ENCODE measurements at places on chromosomes 1 and 21.

DNA sequence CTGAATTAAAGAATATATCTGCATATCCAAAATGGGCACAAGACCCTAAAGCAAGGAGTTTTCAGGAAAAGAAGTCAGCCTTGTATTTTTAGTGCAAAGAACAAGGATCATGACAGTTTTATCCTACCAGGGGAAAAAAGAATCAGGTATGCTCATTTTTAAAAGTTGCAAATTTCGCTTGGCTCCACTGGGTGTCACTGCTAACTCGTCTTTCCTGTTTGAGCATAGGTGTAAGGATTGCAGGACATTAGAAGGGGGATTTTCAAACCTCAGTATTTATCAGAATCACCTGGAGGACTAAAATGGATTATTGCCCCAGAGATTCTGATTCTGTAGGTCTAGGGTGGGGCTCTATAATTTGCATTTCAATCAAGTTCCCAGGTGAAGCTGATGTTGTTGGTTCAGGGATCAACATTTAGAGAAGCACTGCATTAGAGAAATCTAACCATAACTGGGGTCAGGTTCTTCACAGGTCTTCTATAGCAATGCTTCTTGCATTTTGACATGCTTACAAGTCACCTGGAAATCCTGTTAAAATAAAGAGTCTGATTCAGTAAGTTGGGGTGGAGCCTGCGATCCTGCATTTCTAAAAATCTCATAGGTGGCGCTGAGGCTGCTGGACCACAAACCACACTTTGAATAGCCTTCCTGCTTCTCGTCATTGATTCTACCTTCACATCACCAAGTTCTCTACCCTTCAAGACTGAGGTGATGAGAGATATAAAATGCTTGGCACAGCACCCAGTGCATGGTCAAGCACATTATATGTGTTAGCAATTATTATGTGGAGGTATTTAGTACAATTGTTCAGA lies 39.6 kb downstream of the NUF2 start:
- peak; percentile 29 for DNase-seq

DNA sequence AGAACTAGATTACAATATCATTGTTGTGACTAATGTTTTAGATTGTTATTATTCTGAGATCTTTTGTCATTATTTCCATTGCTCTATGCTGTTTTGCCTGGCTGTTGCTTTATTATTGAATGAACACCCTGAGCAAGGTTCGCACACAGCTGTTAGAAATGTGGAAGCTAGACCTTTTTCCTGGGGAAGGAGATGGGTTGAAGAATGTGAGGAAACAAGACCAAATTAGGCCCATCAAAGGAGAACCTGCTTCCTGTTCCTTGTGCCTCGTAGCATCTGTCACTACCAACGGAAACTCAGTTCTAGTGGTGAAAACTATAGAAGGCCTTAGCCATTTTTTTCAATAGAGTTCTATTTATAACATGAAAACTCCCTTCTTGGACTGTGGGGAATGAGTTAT lies 68.7 kb downstream of the RGL1 start:
- DNase-seq: no peak

DNA sequence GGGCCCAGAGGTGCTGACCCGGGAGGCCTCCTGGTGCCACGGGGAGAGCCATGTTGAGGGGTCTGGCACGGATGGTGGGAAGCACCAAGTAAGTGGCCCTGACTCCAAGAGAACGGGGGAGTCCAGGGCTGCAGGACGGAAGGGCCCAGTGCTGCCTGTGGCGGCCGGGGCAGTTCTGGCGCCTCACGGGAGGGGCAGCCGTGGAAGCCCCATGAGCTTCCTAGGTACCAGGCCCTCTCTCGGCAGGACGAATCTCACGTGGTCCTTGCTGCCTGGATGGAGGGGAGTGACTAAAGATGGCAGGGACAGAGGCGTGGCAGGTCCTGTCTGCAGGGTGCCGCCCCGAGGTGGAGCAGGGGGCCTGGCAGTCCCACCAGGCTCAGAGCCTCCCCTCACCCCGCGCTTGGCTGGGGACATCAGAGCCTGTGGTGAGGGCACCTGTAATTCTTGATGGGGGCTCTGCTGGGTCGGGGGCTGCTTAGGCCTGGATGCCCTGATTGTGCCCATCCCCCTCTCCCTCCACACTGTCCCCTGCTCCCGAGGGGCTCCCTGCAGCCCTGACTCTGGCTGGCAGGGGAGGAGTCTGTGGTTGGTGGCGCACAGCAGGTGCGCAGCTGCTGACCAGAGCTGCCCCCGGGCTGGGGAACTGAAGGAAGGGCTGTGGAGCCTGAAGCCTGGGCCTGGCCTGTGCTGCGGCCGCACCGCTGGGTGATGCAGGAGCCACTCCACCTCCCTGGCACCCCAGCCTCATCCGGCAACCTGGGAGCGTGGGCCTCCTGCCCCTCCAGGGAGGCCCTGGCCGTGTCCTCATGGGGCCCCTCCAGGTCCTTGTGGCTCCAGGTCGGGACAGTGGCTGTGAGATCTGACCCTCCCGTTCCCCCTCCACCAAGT lies 31.4 kb downstream of the POFUT2 start:
- no peak for DNase-seq

DNA sequence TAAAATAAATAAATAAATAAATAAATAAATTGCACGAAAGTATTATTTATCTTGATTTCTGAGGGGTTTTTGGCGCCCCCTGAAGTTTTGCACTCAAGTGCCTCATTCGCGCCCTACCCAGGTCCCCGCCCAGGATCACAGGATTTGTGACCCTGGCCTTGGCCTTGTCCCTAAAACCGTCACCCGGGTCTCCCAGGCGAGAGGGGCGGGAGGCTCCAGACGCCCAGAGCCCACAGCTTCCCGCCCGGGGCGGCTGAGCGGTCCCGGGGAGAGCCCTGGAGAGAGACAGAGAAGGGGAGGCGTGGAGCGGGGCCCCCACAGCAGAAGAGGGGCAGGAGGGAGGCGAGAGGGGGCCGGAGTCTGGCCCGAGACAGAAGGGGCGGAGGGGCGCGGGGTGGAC lies 91.8 kb upstream of the CASZ1 start:
- no peak for DNase-seq

GRCh38 chr1:157682710-157683437 lies 17.7 kb downstream of the FCRL3 start:
- DNase-seq: peak; percentile 61

DNA sequence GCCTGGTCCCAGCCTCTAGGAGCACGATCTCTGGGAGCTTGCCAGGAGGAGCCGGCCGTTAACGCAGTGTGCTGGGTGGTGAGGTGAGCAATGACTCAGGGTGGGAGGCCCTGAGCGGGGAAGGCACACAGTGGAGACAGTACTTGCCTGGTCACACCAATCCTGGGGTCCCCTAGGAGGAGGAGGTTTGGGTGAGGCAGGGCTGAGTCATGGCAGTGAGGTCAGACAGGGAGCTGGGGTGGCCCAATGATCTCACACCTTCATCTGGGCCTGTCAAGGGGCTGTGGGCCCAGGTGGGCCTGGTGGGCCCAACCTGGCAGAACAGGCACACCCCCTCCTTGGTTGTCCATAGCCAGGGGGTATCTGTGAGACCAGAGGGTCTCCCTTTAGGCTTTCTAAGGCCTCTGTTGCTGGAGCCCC lies 8.6 kb upstream of the EDN2 start:
- peak; percentile 98 for DNase-seq

- DNase-seq: peak; percentile 85
Measured at GRCh38 chr1:16055613-16056520, 12.3 kb downstream of the CLCNKB start.

GRCh38 chr1:210372931-210373627 lies 44.4 kb downstream of the HHAT start:
- DNase-seq: no peak

GRCh38 chr1:177443003-177443402 lies 272.2 kb downstream of the BRINP2 start:
- DNase-seq: no peak

DNA sequence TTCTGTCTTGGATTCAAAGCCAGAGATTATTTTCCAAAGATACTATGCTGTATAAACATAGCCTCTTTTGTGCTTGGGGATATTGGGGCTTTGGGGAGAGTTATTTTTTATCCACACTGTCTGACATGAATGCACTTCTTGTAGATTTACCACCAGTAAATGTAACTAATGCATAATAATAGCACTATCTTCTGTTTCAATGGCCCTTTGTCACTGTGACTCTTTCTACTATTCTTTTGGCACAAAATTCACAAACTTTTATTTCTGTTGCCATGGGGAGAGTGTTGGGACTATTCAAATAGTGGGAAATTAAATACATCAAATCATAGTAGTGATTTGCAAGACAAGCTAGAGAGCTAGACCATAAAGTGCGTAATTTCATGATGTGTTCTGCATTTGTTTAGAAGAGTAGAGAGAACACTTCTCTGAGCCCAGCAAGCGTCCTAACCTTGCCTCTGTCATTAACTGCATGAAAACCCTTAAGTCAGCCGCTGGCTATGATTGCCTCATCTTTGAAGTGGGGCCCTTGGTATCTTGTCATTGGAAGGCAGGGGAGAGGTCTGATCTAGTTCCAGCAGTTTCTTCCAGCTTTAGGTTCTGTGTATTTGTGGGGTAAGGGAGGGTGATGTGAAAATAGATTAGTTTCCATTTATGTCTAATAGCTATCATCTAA lies 154.4 kb downstream of the HHAT start:
- no peak for DNase-seq

- no peak for DNase-seq
Measured at GRCh38 chr1:21779613-21780521, 3.1 kb downstream of the USP48 start.

GRCh38 chr1:178612261-178612660 lies 99.4 kb downstream of the TEX35 start:
- DNase-seq: peak; percentile 36

DNA sequence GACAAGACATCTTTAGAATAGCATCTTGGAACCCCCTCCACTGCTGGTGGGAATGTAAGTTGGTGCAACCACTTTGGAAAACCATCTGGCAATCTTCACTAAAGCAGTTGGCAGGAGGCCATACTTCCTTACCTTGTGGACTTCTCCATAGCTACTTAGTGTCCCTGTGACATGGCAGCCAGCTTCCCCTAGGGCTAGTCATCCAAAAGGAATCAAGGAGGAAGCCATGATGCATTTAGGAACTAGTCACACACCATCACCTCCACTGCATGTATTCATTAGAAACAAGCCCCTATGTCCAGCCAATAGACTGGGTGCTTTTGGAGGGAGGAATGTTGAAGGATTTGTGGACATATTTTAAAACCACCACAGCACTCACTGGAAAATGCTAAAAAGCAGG lies 19.9 kb downstream of the MX2 start:
- peak; percentile 75 for DNase-seq

GRCh38 chr1:2314803-2315673 lies 76.3 kb downstream of the MORN1 start:
- DNase-seq: peak; percentile 33

DNA sequence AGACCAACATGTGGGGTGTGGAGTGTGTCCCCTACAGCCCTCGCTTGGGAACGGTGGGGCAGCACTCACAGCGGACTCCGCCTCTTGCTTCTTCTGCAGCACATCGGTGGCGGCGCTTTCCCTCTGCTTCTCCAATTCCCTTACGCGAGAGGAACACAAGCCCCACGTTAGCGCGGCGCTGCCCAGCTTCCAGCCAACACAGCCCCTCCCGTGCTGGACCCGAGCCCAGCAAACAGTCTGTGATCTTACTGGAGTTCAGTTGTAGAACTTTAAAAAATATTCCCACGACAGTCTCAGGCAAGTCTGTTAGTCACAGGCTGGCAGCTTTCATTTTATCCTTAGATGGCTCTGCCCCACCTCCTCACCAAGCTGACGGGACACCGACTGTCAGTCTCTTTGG lies 13.6 kb downstream of the THAP3 start:
- no peak for DNase-seq

DNA sequence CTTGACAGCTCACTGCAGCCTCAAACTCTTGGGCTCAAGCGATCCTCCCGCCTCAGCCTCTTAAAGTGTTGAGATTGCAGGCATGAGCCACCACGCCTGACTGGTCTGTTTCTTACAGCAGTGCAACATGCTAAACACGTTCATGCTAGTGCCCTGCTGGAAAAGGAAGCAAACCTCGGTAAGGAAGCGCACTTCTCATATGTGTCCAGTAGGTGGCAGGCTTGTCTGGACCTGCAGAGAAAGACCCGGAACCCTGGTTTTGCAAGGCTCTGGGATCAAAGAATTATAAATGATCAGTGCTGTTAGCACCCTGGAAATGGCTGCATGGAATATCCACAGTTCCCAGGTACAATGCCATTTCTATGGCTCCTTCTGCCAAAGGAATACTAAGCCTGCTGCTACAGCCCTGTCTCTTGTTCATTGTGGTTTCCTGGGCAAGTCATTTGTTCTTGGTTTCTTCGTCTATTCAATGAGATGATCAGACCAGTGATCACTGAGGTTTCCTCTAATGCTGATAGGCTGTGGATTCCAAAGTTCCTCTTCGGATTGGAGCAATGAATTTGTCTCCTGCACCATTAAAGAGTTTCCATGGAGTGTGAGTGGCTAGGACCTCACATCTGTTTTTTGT lies 15.9 kb downstream of the RNU5D-1 start:
- peak; percentile 76 for DNase-seq

DNA sequence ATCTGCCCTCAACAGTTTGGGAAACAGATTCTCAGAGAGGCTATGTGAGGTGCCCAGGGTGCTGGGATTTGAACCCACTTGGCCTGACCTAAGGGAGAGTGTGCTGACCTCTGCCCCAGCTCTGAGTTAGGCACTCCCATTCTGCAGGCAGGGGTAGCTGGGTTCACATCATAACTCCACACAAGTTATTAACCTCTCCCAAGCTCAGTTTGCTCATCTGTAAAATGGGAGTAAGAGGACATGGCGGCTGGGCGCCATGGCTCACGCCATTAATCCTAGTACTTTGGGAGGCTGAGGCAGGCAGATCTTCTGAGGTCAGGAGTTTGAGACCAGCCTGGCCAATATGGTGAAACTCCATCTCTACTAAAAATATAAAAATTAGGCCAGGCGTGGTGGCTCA lies 8.9 kb upstream of the SLC25A33 start:
- DNase-seq: no peak

GRCh38 chr1:228013131-228013934 lies 6.5 kb downstream of the WNT3A start:
- no peak for DNase-seq

- DNase-seq: no peak
Measured at GRCh38 chr1:88979749-88980116, 12.7 kb downstream of the KYAT3 start.

DNA sequence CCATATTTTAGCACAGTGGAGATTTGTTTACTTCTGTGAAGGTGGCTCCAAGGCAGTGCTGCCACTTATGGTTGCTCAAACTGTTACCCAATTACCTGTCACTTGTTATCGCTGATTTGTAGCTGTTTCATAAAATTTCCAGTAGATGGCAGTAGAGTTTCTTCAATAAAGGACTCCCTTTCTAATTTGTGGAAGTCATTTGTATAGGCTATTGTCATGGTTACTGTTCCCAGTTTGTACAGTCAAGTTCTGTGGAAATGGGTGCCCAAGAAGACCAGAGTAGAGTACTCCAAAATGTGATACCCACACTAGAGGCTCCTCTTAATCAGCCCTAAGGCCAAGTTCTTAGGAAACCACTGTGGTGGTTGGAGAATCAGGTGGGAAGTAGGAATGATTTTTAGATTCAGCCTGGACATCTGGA lies 186.1 kb downstream of the CLEC20A start:
- peak; percentile 87 for DNase-seq

DNA sequence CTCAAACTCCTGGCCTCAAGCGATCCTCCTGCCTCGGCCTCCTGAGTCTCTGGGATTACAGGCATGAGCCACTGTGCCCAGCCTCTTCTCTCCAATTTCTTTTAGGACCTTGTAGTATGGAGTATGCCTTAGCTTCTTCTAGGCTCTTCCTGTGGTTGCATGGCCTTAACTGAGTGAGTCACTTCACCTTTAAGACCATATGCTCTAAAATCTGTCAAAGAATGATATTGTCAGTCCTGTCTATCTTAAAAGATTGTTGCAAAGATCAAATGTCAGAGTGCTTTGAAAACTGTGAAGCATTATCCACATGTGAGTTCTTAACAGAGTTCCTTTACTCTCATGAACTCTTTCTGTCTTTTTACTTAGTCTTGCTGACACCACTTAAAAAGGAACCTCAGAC lies 37.2 kb downstream of the ATP2B4 start:
- peak; percentile 56 for DNase-seq
